ENCODE measurements at places on chromosomes 7 and 10. TPM values are rescaled to one million over a fixed set of nuclear protein-coding genes. Genes with fewer than 3 reads are reported as not detected.

- no peak for DNase-seq
Observed at GRCh38 chr7:75688200-75689136, 50.3 kb downstream of the HIP1 start.

GRCh38 chr10:28459453-28460144, 73.3 kb upstream of the WAC start:
- no peak for DNase-seq

DNA sequence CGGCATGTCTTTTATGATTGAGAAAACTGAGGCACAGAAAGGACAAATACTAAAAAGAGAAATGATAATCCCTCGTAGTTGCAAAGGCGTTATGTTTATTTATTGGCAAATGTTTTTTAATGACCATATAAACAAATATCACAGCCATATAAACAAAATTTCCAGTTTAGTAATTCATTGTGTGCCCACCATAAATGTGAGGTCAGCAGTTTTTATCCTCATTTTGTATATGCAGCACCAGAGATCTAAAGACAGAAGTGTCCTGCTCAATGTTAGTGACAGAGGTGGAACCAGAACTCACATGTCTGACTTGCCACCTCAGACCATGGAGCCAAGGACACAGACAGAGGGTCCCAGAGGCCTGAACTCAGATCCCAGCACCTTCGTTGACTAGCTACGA, 14.1 kb downstream of the CNNM1 start:
- no peak for DNase-seq

CWF19L1 gene
- total RNA-seq, result 22.9 TPM

HYAL4 gene
- total RNA-seq, result not detected

- no peak for DNase-seq
Observed at GRCh38 chr7:114426382-114426781, 11.8 kb downstream of the FOXP2 start.

ZKSCAN1 gene
- 56.6 TPM for total RNA-seq

- DNase-seq, result peak; percentile 17
Observed at GRCh38 chr7:92834507-92835260, 1.7 kb downstream of the CDK6 start.

DNA sequence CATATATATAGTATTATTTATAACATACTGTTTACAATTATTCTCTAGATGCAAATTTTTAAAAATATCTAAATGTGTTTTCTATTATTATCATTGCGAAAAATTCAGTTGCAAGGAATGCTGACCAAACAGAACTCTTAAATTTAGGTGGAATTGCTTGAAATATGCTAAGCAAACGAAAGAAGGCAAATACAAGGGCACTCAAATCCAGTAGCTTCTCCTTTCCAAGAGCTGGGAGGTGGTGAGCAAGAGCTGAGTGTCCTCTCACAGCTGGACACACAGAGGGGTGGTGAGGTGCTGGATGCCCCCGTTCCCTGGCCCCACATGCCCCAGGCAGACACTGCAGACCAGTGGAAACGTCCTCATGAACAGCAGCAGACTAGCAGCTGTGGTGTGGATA, 166.0 kb downstream of the TAX1BP1 start:
- no peak for DNase-seq

SFXN3 gene
- 27.5 TPM for total RNA-seq

DNA sequence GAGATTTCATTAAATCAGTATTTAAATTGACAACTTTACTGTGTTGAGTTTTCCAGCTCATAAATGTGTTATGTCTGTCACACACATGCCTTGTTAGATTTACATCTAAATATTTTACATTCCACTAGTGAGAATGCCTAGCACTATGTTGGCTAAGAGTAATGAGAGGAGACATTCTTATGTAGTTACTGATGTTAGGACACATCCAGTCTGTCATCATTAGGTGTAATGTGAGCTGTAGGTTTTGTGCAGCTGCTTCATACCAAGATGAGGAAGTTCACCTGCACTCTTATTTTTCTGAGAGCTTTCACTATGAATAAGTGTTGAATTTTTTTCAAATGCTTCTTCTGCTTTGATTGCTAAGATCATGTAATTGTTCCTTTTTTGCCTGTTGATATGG, 218.0 kb upstream of the IGFBP3 start:
- no peak for DNase-seq

DNA sequence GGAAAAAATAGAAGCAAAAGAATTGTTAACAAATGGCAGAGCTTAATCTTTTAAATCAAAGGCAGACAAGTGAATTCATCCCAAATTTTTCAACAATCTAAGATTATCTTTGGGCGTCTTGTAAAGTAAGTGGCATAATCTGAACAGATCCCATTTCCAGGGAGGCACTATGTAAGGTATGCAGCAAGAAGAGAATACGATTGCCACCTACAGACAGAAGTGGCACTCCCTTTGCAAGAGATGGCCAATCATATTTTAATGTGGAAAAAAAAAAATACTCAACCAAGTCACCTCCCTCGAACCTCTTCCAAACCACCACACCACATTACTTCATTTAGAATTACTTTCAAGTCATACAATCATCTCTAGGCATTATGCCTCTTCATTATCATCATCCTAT, 4.0 kb downstream of the GFRA1 start:
- no peak for DNase-seq

DNA sequence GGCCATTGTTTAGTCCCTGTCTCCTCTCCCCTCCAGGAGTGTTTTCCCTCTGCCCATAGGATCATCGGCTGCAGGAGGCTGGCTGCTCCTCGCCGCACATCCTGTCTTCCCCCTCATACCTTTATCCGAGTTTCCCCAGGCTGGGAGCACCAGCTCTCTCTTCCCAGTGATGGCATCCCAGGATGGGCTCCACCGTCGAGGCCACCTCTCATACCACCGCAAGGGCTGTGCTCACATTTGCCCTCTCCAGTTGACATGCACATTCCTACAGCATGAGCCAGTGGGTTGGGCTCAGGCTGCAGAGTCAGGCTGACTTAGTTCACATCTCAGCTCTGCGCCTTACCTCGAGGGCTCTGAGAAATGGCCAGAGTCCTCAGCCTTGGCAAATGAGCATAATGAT, 12.1 kb downstream of the HKDC1 start:
- DNase-seq, result peak; percentile 45

GRCh38 chr7:27139334-27140125, 4.0 kb downstream of the HOXA5 start:
- DNase-seq, result no peak

PLAC9 gene
- not detected for total RNA-seq

FAM170B gene
- total RNA-seq, result not detected

- no peak for DNase-seq
Observed at GRCh38 chr10:89640241-89640640, 4.8 kb downstream of the PANK1 start.

GRCh38 chr10:133445751-133446708, 7.7 kb upstream of the SCART1 start:
- DNase-seq, result no peak

DNA sequence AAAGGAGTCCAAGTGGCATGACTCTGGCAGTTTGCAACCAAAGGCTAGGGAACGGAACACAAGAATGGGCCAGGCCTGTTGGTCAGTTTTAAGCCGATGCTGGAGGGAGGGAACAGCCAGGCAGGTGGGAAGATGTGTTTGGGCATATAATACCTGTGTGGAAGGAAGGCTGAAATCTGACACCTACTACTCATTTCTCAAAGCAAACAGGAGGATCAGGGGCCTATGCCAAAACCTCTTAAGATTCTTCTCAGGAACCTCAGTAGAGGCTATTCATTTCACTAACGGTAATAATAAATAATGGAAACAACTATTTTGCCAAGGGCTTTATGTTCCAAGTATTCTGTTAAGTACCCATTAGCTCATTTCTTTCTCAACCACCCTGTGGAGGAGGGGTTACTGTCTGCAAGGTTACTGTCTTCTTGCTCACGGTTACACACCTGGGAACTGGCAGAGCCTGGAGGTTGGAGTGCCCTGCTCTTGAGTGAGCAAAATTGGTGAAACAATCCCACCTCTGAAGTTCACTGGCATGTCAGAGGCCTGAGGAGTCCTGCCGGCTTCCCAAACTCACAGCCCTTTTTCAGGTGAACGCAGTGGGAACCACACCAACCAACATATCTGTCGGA, 35.5 kb downstream of the GOT1 start:
- DNase-seq, result no peak

MCMBP gene
- total RNA-seq, result 38.1 TPM

GRCh38 chr10:46326971-46327370, 40.2 kb downstream of the ANTXRL start:
- no peak for DNase-seq

DNA sequence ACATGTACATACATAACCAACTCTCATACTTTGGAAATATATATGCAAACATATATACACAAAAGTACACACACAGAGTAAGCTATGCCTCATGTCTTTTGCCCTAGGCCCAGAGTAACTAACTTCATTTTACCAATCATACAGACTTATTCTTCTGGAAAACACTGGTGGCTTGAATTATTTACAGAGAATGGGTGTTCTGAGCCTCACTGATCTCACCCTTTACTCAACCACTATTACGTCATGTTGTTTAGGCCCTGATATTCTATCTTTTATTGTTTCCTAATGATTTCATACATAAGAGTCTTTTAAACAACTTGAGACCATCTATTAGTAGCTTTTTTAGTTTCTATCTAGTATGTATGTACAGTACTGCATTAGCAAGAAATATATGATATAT, 43.0 kb downstream of the ANK3 start:
- no peak for DNase-seq

- DNase-seq, result no peak
Observed at GRCh38 chr7:88259656-88260380, 40.0 kb upstream of the SRI start.

DNA sequence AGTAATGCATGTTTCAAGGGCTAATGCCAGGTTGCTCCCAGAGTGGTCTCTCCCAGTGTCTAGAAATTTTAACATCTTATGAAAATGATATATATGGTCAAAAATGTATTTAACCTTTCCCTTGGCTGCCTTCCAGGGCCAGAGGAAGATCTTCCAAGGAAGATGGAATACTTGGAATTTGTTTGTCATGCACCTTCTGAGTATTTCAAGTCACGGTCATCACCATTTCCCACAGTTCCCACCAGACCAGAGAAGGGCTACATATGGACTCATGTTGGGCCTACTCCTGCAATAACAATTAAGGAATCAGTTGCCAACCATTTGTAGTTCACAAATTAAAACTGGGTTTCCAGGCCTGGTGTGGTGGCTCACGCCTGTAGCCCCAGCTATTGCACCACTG, 9.0 kb downstream of the GATAD1 start:
- no peak for DNase-seq

DNA sequence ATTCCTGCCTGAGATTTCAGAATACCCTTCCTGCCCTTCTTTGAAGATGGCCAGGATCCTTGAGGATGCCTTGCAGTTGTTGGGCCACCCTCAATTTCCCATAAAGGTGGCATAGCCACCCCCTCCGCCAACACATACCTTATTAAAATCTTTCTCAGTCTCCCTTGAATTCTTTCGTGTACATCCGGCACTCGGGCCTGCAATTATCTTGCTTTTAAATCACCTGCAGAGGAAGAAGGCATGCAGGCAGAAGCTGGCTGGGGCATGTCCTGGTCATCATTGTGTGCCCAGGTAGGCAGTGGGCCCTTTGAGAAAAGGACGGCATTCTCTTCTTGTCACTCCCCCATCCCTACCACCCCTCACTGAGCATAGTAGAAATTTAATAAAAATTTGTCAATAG, 189.5 kb upstream of the LYZL1 start:
- DNase-seq, result no peak

- no peak for DNase-seq
Observed at GRCh38 chr10:129901389-129902006, 62.6 kb downstream of the EBF3 start.

DNA sequence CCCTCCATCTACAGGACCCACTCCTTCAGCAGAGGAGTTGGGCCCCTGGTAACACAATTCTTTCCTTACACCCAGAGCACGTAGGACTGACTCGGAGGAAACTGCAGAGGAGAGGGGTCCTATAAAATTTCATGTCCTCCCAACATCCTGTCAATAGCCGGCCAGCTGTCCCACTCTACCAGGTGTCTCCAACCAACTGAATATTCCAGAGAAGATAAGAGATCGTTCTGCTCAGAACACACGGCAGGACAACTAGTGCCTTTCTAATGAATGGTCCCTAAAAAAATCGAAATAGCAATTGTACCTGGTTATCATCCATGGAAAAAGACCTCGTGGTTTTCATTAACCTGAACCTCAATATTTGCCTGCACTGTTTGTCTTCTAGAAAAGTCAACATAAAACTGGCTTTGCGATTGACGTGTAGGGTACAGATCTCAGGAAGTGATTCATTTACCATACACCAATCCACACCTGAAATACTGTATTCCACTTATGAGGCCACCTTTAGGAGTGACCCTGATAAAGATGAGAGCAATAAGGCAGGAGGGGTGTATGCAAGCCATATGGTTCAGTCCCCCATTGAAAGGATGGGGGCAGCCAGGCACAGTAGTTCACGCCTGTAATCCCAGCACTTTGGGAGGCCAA, 111.7 kb downstream of the PARP12 start:
- DNase-seq, result no peak

PTN gene
- 0.54 TPM for total RNA-seq

DNA sequence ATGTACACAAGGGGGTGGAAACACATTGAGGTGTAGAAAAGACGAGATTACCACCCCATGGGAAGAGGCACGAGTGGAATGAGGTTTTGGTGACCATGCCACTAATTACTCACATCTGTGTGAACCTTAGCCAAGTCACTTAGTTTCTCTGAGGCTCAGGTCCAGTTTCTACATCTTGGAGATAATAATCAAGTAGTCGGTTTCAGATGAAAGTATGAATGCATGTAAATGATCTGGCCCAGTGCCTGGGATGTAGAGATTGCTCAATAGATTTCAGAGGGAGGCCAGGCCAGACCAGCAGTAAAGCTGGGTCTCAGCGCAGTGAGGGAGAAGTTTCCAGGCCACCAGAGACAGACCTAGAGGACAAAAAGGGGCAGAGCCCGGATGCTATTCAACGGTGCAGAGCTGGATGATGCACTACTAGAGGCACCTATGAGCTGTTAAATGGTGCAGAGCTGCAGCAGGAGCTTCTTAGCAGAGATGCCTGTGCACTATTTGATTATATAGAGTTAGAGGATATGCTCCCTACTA, 725.1 kb downstream of the GRID1 start:
- peak; percentile 56 for DNase-seq

DNA sequence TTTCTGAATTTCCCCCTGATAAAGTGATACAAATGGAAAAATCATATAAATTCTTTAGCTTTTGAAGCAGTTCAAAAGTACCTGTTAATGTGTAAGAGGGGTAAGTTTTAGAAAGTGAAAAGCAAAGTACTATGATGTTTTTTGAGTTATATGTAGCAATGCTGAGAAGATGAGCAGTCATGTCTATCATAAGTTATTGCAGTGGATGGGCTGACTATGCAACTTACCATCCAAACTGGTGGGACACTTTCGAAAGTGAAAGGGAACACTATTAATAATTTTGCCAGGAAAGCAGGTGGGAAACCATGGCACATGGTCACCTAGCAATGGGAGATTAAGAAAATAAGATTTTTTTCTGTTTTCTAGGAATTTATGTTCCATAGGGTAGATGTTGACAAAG, 4.1 kb downstream of the MINPP1 start:
- no peak for DNase-seq

CYP2C9 gene
- total RNA-seq, result 4.9 TPM

TUBAL3 gene
- not detected for total RNA-seq

TUBB8 gene
- 0.34 TPM for total RNA-seq

TFEC gene
- total RNA-seq, result not detected

RAPGEF5 gene
- 128 TPM for total RNA-seq

APBB1IP gene
- total RNA-seq, result 1.9 TPM
